ENCODE measurements at places on chromosomes 1 and 21. TPM values are rescaled to one million over a fixed set of nuclear protein-coding genes. Genes with fewer than 3 reads are reported as not detected.

IPO9 gene
- 44.7 TPM for total RNA-seq

OR2L8 gene
- not detected for total RNA-seq

TSTD1 gene
- total RNA-seq: not detected

SPATA21 gene
- total RNA-seq: not detected

DFFA gene
- 29.9 TPM for total RNA-seq

WDR47 gene
- total RNA-seq: 19.5 TPM

C1orf87 gene
- not detected for total RNA-seq

CDC42SE1 gene
- 150 TPM for total RNA-seq

GSTM1 gene
- not detected for total RNA-seq

SLC25A34 gene
- total RNA-seq: 1.1 TPM

MTMR11 gene
- 7.2 TPM for total RNA-seq

ZNF683 gene
- total RNA-seq: not detected

SLAMF7 gene
- total RNA-seq: 0.29 TPM

ADORA3 gene
- total RNA-seq: not detected

USP25 gene
- 34.1 TPM for total RNA-seq

OMA1 gene
- 13.6 TPM for total RNA-seq

KNCN gene
- total RNA-seq: not detected

CELA3B gene
- total RNA-seq: not detected

LCE1E gene
- not detected for total RNA-seq

RGS13 gene
- total RNA-seq: not detected

ANKRD35 gene
- not detected for total RNA-seq

RPE65 gene
- not detected for total RNA-seq

DEDD gene
- 40.1 TPM for total RNA-seq

DYNLT5 gene
- total RNA-seq: not detected

CLCA1 gene
- total RNA-seq: not detected

AADACL3 gene
- total RNA-seq: not detected

KCNE2 gene
- not detected for total RNA-seq

HTR1D gene
- 4.6 TPM for total RNA-seq

TRMT1L gene
- total RNA-seq: 32.7 TPM

AQP10 gene
- not detected for total RNA-seq

TAS1R3 gene
- total RNA-seq: 0.22 TPM

CRYAA gene
- total RNA-seq: not detected

DUSP10 gene
- total RNA-seq: 29.0 TPM

HSD3B2 gene
- total RNA-seq: not detected

MIXL1 gene
- not detected for total RNA-seq

SRSF11 gene
- 78.9 TPM for total RNA-seq

PIK3C2B gene
- 2.5 TPM for total RNA-seq

CACHD1 gene
- 4.5 TPM for total RNA-seq

PTPN7 gene
- total RNA-seq: not detected

LRP8 gene
- 27.6 TPM for total RNA-seq

MFSD2A gene
- 1.8 TPM for total RNA-seq

C21orf91 gene
- total RNA-seq: 14.4 TPM

C1QA gene
- total RNA-seq: not detected

FCRL4 gene
- not detected for total RNA-seq

RNU1-1 gene
- 255 TPM for total RNA-seq

CD2 gene
- total RNA-seq: not detected

A3GALT2 gene
- not detected for total RNA-seq

GREM2 gene
- 0.03 TPM for total RNA-seq

HSPA6 gene
- total RNA-seq: 1.7 TPM

HSD17B7 gene
- 23.0 TPM for total RNA-seq

SLFNL1 gene
- 0.17 TPM for total RNA-seq

DNM3 gene
- 0.90 TPM for total RNA-seq

ZNF695 gene
- total RNA-seq: 11.4 TPM

MRPL9 gene
- total RNA-seq: 275 TPM

ILDR2 gene
- 0.48 TPM for total RNA-seq

GPR161 gene
- total RNA-seq: 26.0 TPM

HSPB7 gene
- not detected for total RNA-seq
